ENCODE measurements at places on chromosomes 2 and 18.

GRCh38 chr2:126999106-126999756 is 100.5 kb downstream of the TEX51 start:
- DNase-seq = no peak

- no peak for DNase-seq
These were observed 120.5 kb downstream of the EIPR1 start for GRCh38 chr2:3257166-3257565.

GRCh38 chr2:130852521-130853115 is 15.9 kb downstream of the ARHGEF4 start:
- DNase-seq = no peak

GRCh38 chr2:135997380-135997779 is 12.0 kb upstream of the DARS1 start:
- DNase-seq = peak; percentile 27

- DNase-seq = no peak
These were observed 55.7 kb downstream of the NPAS2 start for GRCh38 chr2:100875516-100876230.

GRCh38 chr2:200382874-200383273 is 76.4 kb downstream of the SPATS2L start:
- DNase-seq = no peak

DNA sequence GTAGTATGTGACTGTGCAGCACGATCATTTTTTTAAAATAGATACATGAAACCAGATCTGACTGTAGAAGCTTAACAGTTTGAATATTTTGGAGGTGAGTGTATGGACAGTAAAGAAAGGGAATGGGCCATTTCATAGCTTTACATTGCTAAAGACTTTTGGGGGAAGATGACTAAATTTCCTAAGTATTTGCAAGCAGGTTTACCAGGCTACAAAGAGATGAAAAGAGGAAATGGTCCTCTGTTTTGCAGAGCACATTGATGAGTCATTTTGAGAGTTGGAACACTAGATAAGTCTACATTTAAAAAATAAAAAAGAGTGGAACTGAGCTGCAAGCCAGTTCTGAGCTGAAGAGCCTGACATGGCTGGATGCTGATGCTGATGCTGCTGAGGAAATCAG is 115.7 kb upstream of the LRATD1 start:
- DNase-seq = no peak

DNA sequence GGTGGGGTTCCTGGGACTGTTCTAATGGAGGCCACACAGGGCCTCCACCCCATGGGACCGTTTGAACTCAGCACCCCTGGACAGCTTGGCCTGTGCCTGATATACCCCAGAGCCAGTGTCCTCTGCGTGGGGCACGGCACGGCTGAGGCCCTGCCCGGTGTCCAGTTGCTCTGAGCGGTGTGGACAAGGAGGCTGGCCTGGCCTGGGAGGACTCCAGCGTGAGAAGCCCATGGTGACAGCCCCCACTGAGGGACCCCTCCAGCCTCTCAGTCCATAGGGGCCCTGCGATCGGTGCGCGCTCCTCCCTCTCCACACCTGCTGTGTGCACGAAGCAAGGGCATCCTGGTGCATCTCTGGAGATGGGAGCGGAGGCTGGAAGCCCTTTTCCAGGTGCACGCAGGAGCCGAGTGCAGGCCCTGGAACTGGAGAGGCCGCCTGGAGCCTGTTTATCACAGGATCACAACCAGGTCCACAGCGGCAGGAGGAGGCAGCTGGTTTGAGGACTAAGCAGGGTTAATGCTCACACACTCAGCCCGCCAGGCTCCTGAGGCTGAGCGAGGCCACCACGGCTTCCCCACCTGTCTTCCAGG is 120.2 kb downstream of the PTGR3 start:
- DNase-seq = no peak

- no peak for DNase-seq
These were observed 33.6 kb upstream of the SERPINE2 start for GRCh38 chr2:224072541-224073188.

DNA sequence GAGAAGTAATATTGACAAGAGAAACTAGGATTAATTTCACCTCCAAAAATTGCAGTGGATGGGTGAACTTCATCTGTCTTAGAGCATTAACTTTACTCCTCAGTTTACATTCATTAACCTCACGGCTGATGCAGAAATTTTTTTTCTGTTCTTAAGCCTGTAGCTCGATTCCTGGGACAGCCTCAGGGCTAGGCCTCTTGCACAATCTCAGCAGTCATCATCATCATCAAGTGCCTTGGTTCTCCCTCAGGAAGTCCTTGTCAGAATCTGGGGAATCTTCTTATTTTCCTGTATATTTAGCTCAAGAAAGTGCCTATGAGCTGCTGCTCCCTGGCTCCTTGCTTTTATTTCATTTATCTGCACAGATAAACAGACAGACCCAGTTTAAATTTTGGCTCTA is 1272.2 kb upstream of the LRRTM1 start:
- no peak for DNase-seq

GRCh38 chr18:76259711-76260110 is 235.3 kb downstream of the ZNF516 start:
- no peak for DNase-seq

GRCh38 chr2:205352094-205352493 is 330.2 kb upstream of the NRP2 start:
- no peak for DNase-seq

DNA sequence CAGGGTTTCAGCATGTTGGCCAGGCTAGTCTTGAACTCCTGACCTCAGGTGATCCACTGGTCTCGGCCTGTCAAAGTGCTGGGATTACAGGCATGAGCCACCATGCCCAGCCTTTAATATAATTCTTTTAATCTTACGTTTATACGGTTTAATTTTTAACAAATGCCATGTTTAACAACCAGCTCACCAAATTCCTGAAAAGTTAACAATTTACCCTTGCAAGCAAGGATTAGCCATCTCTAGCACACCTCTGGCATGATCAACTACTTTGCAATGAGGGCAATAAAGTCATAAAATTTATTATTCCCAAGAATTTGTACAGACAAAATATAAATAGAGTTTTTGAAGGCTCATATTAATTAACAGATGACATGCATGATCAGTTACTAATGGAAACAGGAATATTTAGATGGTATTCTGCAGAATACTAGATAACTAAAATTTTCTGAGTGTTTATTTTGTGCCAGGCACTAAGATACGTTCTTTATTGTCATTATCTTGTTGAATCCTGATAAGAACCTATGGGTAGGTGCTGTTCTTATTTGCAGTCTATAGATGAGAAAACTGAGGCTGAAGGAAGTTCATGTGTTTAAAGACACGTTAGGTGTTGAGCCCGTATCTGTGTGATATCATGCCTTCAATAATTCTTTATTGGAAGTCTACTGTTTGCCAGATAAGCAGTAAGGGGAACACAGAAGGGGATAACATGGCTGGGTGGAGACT is 190.1 kb downstream of the CDCA7 start:
- no peak for DNase-seq

DNA sequence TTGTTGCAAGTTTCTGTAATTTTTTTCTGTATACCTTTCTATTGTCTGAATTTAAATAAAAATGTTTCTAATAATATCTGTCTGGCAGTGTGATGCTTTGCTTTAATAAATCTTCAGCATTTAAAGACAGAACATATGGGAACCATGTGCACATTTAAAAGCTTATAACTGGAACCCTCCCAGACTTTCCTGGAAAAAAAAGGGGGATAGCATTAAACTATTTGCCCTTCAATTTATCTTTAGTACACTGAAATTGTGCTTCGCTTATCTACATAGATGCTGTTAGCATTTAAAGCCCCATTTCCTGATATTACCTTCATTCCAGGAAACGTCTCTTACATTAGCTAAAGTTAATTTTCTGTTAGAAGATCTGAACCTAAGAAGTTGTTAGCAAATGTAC is 64.6 kb downstream of the ZC3H6 start:
- no peak for DNase-seq

- peak; percentile 87 for DNase-seq
These were observed 175.1 kb downstream of the GALNT1 start for GRCh38 chr18:35756506-35757117.

- DNase-seq = no peak
These were observed 246.9 kb downstream of the MTX2 start for GRCh38 chr2:176516051-176516602.

DNA sequence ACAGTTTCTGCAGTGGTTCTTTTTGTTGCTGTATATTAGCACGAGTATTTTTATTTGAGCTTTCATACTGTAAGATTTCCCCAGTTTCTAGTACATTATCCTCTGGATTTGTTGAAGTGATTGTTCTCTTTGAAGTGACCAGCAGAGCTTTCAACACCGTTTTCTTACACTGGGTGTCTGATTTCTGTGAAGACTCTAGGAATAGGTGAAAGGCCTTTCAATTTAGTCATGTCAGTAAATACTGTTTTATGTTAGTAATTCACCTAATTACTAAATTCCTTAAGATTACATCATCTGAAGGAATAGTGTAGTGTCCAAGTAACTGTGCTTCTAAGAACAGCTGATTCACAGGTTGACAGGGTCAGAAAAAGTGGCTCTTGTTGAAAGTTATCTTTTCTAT is 2.3 kb downstream of the PPM1B start:
- no peak for DNase-seq

GRCh38 chr2:212903413-212903812 is 248.0 kb downstream of the IKZF2 start:
- DNase-seq = no peak

DNA sequence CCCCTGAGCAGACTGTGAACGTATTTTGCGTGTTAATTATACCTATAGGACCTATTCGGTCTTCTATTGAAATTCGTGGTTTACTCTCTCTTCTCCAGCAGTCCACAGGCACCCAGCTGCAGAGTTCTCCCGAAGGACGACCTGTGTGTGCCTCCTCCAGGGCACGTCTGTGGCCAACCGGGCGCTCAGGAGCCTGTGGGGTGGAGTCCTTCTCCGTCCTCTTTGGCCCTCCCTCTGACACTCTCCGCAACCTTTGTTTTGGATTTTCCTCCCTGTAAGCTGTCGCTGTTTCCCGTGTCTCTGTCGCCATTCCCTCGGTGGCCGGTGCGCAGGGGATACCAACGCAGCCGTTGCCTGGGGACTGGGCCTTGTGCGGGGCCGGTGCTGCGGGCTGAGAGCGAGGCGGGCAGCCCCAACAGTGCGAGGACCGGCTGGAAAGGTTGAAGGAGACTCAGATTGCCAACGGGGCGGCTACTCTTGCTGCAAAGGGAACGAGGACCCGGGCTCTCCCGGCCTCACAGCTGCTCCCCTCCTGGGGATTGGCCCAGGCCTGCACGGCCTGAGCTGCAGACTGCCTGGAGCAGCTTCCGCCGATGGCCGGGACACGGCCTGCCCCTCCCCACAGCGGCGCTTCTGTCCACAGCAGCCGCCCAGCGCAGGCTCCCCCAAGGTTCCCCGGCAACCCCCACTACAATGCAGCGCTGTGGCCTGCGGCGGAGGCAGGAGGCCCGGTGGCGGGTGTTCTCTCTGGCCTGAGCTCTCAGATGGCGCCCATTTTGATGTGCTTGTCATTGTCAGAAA is 221.0 kb downstream of the MTX2 start:
- no peak for DNase-seq

DNA sequence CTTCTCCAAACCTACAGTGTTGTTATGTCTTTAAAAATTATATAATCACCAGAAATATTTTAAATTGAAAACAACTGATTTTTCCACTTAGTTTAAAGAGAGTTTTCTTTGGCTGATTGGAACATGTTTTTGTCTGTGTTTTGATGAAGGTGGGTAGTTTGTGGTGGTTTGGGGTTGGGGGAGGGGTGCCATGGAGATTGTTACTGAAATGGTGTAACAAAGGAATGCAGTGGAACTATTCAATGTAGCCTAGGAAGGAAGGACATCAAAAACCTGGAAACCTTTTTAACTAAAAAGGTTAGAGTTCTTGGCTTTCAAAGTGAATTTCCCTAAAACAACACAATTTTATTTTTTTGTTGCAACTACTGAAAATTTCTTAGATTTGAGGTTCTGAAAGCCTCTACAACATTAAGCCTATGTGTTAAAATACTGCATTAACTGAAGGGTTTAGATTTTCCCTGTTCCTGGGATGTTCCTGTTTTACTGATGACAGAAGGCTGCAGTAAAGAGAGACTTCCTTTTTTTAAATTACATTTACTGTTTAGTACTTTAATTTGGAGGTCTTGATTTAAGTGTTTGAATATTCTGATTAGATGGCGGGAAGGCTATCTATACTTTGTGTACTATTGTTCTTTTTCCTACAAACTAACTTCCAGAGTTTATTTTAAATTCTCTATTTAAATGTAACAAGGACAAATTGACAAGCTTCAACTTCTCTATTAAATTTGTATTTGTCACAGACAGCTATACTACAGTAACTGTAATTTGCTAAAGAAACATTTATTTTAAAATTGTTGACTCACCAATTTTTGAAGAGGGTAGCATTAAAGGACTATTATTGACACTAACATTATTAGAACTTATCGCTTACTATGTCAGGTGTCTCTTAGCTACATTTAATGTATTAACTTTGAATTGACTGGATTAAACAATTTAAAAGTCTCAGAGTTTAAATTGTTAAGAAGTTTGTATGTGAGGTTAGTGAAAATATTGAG is 87.7 kb downstream of the LIMS1 start:
- no peak for DNase-seq

GRCh38 chr18:38526922-38527321 is 961.3 kb upstream of the CELF4 start:
- no peak for DNase-seq

- DNase-seq = no peak
These were observed 47.8 kb upstream of the ZEB2 start for GRCh38 chr2:144567745-144568144.

DNA sequence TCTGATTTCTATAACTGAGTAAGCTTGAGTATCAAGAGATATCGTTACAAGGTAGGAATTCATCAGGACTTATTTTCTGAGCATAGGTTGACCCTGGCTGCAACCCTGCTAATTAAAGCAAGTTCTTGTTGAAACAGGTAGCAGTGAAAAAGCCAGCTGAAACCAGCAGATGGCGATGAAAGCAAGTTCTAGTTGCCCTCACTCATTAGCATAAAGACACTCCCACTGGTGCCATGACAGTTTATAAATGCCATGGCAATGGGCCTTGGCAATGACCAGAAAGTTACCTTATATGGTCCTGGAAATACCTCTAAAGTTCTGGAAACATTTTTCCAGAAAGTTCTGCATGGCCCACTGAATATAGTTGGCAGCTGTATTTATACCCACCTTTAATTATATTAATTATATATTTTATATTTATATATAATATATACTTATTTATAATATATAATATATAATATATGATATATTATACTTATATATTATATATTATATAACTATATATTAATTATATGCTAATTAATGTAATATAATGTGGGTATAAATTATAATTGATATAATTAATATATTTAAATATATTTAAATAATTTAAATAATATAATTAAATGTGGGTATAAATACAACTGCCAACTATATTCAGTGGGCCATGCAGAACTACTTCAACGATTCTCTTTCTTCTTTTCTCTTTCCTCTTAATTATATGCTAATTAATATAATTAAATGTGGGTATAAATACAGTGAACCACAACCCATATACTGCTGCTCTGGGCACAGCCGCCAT is 188.0 kb downstream of the CDH7 start:
- DNase-seq = peak; percentile 12

GRCh38 chr2:28643327-28643726 is 108.3 kb upstream of the PPP1CB start:
- DNase-seq = no peak

GRCh38 chr2:45269149-45269793 is 260.0 kb upstream of the SIX2 start:
- DNase-seq = no peak

- peak; percentile 20 for DNase-seq
These were observed 273.5 kb downstream of the CALCRL start for GRCh38 chr2:187174582-187174981.

Measured in HEK293T (cell line).